Fibroblast of villous mesenchyme (primary cell): ENCODE measurements at places on chromosomes 5 and 9.

GRCh38 chr5:147073098-147073497 is 161.7 kb upstream of the STK32A start:
- no peak for DNase-seq

- no peak for DNase-seq
These were observed 108.4 kb downstream of the ENTREP1 start for GRCh38 chr9:69433392-69433791.

- no peak for DNase-seq
These were observed 39.7 kb downstream of the LMNB1 start for GRCh38 chr5:126816649-126817048.

DNA sequence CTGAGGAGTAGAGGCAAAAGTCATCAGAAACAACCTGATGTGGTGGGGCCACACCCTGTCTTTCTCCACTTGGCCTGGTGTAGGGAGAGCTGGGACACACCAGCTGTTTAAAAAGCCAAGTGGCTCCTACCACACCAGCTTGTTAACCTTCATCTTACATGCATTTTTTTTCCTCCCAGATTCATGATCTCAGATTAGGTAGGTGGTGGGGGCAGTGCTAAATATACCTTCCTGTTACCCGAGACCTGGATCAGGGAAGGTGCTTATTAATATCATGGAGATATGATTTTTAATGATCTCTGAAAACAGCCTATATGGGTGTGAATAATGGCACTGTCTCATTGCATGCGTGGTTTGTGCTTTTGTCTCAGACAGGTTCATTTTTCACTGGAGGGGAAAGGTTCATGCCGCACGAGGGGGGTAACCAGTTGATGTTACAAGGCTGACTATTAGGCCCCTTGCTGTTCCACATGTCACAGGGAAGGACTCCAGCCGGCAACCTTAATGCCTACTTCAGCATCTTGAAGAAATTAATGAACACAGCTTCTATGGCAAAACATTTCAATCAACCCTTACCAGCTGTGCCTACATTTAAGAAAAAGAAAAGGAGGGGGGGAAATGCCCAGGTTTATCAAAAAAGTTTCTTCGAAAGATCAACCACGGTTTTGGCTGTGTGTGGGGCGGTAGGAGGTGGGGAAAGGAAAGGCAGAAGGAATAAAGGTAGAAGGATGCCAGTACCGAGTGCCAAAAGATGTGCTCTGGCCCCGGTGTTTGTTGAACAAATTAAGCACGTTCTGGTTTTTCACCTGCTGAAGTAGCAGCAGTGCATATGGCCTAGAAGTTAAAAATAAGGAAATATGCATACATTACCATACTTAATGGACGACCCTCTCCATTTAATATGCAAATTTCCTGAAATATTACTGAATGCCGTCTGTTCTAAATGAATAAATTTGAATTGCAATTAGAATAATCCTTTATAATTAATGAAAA is 185.4 kb downstream of the EBF1 start:
- DNase-seq, result no peak

DNA sequence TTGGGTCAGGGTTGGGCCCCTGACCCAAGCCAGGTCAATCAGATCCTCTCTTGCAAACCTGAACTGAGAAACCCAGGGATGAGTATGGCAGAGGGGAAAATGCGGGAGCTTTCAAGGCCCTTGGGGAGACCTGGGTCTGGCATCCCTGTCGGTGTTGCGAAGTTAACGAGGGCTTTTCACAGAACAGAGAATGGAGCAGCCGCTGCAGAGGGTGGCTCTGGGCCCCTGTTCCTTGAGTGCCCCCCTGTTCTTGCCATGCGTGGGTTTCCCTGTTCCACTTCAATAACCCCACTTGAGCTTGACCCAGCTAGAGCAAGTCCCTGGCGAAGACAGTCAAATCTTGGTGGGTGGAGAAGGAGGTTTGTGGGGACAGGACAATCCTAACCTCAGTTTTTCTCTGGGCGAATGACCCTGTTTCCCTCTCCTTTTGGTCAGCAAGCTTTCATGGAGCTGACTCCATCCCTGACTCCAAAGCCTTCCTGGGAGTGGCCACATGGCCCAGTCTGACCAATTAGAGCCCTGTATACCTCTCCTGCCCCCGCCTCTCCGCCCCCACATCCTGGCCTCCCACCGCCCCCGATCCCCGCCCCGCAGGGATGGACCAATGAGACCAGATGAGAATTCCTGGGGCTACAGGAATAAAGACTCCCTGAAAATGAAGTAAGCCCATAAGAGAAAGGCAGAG is 2.9 kb upstream of the VDAC1 start:
- no peak for DNase-seq

- no peak for DNase-seq
These were observed 84.3 kb upstream of the SLC1A3 start for GRCh38 chr5:36521838-36522745.

DNA sequence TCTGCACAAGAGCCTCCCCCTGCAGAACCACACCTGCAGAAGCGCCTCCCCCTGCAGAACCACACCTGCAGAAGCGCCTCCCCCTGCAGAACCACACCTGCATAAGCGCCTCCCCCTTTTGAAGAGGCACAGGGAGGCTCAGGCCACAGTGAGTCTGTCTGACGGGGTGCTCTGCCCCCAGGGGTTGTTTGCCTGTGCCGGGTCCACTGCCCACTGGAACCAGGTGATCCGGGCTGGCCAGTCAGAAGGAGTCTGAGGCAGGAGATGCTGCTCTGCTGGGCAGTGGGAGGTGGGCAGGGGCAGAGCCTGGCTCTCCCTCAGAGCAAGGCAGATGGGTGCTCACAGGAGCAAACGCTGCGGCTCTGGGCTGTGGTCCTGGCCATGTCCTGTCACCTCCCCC is 60.8 kb upstream of the RNU6ATAC start:
- no peak for DNase-seq

DNA sequence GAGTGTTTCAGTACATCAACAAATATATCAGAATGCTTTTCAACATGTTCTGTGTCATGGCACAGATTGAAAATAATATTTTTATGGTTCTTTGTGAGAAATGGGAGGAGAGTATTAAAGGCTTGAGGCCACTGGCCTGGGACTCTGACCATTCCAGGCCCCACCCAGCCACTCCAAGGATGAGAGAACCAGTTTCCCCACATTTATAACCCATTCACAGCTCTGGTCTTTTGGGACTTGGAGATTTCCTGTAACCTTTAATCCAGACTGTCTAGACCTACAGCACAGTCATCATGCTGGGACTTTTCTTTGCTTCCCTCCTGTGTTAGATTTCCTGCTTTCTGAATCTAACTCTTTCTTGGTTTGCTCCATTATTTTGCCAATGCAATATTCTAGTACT is 389.6 kb downstream of the KIAA0825 start:
- DNase-seq, result no peak

GRCh38 chr9:99560561-99560960 is 261.1 kb upstream of the NR4A3 start:
- no peak for DNase-seq
